ENCODE measurements at places on chromosomes 3 and 15.

- no peak for DNase-seq
Observed at GRCh38 chr3:5115506-5116162, 6.5 kb upstream of the ARL8B start.

- DNase-seq, result no peak
Observed at GRCh38 chr15:76368122-76368621, 31.6 kb downstream of the ISL2 start.

GRCh38 chr15:33963831-33964664 lies 4.2 kb upstream of the CHRM5 start:
- no peak for DNase-seq

GRCh38 chr3:42270561-42270960 lies 4.6 kb upstream of the CCK start:
- DNase-seq, result no peak

DNA sequence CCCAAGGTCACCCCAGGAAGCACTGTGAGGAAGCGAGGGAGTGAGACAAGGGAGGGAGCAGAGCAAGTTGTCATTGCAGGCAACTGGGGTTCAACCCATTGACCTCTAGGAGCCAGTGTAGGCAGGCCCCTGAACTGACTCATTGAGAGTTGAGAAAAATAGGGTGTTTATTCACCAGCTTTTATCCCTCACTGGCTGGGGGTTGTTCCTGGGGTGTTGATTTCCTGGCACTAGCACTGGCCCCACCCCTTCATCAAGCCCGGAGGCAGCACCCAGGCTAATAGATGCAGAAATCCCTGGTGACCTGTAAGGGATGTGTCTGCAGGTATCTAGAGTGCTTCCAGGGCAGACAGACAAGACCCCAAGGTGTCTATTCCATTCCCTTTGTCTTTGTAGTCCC lies 183.9 kb downstream of the ARRDC4 start:
- no peak for DNase-seq

- no peak for DNase-seq
Observed at GRCh38 chr15:61035311-61035710, 193.8 kb downstream of the RORA start.

DNA sequence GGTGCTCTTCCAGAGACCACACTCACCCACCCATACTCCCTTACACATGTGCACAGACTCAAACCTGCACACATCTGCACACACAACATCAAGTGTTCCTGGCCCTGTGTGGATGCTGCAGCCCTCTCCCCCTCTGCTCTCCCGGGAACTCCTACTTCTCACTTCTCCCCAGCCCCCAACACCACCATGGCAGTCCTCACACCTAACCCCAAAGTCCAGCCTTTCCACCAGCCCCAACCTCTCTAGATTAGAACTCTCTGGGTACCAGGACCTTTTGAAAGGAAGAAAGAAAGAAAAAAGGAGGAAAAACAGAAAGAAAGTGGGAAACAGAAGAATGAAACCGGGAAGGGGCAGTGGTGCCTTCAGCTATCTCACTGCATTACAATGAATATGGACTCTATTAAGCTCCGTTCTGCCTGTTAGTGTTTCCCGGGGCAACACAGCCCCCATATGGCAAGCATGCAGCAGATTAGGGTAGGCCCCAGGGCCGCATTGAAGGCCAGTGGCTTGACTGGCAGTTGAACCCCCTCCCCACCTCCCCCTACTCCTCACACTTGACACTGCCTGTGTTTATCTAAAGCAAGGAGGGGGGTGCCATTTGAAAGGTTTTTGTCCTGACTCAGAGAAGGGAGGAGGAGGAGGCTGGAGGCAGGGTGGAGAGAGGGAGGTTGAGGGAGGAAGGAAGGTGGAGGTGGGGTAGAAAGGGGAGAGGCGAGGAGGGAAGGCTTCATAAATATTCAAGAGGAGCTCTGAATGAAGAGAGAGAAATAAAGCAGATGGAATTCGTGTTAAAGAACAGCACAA lies 30.1 kb downstream of the BOC start:
- no peak for DNase-seq

DNA sequence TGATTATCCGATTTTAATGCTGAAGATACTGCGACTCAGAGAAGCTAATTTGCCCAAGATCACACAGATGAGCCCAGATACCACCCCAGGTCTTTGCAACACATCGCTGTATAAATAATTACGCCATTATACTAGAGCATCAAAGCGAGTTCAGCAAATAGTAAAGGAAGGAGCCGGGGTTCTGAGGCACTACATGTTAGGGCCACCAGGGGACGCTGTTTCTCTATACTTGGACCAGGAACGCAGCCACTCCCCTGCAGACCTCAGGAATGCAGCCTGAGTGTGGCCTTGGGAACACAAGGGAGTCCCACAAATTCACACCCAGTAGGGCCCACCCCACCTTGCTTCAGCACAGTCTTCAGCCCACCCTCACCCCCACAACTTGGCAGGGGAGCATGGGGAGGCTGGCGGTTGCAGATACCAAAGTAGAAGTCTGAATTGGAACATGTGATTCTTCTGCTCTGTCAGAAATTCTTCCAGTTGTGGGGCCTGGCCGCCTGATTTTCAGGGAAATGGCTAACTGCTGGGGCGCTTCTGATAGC lies 57.8 kb upstream of the RYK start:
- DNase-seq, result peak; percentile 80

DNA sequence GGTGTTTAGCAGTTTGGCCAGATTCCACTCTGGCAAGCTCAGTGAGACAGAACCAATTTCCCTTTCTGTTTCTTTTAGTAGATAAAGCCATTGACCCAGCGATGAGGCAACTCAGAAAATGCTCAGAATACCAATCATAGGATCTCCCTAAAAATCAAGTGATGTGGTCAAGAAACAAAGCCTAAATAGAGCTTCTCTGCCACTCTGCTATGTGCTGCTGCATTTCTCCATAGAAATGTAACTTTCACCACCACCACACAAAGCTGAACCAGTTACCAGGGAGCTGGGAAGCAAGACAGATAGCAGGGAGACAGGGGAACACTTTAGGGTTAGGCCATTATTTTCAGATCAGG lies 109.8 kb downstream of the RPL22L1 start:
- DNase-seq, result no peak

DNA sequence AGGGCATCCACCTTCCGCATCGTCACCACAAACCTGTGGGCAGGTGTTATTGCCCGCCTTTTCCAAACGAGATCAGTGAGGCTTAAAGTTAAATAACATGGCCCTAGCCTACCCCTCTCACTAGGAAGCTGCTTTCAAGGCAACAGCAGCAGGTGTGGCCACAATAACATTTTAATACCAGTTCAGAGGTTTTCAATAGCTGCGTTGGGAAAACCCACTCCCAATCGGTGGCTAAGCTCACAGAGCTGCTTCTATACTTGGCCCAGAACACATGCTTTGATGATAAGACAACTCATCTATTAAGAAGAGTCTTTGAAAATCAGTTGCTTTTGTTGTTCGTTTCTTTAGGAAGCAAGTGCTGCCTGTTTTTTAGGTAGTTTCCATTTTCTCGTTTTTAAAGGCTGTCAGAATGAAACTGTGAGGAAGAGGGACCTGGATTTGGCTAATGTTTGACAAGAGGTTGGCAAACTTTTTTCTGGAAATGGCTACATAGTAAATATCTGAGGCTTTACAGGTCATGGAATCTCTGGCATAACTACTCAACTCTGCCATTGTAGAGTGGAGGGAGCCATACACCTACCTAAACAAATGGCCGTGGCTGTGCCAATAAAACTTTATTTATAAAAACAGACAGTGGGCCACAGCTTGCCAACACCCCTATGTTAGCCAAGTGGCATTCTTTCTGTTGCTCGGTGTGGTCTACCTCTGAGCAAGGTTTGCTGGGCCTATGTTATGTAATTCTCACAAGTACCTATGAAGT lies 179.6 kb downstream of the FEZF2 start:
- no peak for DNase-seq

DNA sequence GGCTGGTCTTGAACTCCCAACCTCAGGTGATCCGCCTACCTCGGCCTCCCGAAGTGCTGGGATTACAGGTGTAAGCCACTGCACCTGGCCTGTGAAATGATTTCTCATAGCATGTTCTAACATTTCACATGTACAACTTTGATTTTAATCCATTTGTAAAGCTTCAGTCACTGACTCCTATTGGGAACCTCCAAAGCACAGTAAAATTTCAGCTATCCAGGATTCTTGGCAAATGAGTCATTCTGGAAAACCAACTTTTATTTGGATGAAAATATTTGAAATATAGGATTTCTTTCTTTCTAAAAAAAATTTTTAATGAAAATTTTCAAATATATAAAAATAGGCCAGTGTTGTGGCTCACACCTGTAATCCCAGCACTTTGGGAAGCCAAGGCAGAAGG lies 2.7 kb upstream of the LMAN1L start:
- DNase-seq, result no peak

DNA sequence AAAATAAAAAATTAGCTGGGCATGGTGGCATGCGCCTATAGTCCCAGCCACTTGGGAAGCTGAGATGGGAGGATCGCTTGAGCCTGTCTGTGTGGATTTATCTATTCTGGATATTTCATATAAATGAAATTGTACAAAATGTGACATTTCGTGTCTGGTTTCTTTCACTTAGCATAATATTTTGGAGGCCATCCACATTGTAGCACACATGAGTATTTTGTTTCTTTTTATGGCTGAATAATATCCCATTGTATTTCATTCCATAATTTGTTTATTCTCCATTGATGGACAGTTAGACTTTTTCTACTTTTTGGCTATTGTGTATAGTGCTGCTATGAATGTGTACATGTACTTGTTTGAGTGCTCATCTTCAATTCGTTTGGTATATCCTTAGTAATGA lies 52.9 kb upstream of the DYNC1LI1 start:
- no peak for DNase-seq

- DNase-seq, result no peak
Observed at GRCh38 chr3:143427631-143428030, 308.1 kb downstream of the CHST2 start.

DNA sequence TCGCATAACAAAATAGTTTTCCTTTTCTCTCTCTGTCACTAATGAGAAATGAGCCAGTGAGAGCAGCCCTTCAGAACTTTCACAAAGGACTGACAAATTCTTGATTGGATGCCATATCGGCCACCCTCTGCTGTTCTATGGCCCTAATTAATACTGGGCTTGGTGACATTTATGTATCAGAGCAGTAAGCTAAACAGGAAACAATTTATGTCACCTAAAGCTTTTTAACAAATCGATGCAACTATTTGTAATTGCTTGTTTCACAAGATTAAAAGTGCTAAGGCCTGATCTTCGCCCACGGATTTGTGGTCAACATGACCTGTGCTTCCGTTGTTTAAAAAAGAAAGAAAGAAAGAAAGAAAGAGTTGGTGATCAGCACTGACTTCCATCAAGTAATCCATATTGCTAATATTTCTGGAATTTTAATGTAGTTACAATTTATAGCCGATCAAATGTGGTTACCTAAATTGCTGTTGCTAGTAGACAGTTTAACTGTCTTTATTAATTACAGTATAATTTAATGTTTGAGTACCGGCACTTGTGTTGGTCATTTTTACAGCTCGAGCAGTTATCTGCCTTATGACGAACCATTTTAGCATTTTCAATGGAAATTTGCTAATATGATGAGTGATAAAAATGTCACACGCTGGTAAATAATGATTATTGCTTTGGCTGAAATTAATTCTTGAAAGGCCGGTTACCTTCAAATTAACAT lies 631.3 kb downstream of the FOXP1 start:
- no peak for DNase-seq

DNA sequence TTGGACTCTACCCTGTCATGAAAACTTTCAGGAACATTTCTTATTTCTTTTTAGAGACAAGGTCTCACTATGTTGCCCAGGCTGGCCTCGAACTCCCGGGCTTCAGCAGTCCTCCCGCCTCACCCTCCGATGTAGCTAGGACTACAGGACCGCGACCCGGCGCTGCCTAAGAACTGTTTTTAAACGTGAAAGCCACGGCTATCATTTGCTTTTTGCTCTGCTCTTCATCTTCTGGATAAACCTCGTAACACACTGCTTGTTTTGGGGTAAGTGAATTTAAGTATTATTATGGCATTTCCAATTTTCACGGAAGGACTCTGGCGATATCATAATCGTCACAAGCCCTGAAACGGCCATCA lies 14.3 kb upstream of the CCNL1 start:
- peak; percentile 19 for DNase-seq

- DNase-seq, result no peak
Observed at GRCh38 chr3:37913522-37913921, 51.8 kb downstream of the CTDSPL start.

DNA sequence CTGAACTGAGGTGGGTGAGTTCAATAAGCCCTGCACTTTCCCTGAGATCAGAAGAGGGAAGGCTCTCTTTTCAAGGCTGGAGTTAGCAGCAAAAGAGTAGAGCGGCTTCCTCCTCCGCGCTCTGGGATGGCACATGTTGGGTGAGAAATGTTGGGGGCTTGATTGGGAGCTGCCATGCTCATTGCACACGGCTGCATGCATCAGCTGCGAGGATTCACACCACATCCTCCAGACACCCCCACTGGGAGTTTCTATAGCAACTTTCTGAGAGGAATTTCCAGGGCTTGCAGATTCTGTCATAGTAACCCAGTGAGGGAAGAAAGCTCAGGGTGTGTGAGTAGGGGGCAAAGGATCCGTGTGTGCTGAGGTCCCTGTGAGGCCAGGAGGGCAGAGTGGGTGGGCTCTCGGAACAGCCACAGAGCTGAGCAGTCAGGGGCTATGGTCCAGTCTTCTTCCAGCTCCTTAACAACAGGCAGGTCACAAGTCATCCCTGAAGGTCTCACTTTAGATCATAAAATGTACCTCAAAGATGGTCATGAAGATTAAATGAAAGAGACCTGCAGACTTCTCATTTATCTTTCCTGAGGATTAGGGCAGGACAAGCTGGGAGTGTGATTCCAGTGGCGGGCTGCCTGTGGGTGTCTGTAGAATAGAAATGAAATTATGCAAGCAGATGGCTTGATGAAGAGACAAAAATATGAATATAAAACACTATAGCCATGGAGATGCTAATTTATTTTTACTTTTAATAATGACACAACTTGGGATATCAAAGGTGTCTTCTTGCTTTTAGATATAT lies 75.7 kb upstream of the CHRNA7 start:
- DNase-seq, result no peak

- DNase-seq, result no peak
Observed at GRCh38 chr3:156469456-156469855, 85.5 kb downstream of the SSR3 start.

DNA sequence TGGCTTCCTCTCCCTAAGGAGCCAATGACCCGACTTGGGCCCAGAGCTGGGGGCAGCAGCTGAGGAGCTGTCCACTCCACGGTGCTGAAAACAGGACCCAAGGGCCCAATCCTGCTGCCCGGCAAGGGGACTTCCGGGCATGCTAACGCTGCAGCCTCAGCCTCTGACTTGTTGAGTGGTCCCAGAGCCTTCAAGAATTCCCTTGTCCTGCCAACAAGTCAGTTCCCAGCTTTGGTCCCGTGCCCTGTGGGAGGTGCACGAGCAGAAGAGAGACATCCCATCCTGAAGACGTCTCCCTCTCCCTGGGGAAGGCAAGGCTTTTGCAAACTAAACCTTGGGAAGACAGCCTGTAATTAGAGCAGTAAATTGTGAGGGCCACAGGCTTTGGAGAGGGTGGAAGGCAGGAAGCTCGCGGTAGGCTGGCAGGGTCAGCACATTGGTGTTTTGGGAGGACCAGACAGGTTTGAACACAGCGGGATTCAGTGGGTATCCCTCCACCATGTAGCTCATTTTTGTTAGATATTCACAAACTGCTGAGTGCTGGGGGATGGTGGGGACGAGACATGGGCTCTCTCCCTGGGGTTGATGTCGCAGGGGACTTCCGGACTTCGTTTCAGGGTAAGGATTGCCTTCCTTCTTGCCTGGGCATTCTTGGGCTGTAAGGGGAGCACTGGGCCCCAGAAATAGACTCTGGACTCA lies 29.8 kb upstream of the PRR23E start:
- DNase-seq, result no peak

- DNase-seq, result no peak
Observed at GRCh38 chr3:151724576-151725562, 8.9 kb upstream of the AADACL2 start.
